ENCODE measurements at places on chromosomes 4 and X. TPM values are rescaled to one million over a fixed set of nuclear protein-coding genes. Genes with fewer than 3 reads are reported as not detected.

PRICKLE3 gene
- 21.1 TPM for total RNA-seq

FGF2 gene
- total RNA-seq = 8.9 TPM

BST1 gene
- not detected for total RNA-seq

DSPP gene
- total RNA-seq = not detected

AKAP14 gene
- not detected for total RNA-seq

RPL39 gene
- total RNA-seq = 2,526 TPM
